ENCODE measurements at places on chromosomes 12 and 14.

- peak; percentile 24 for DNase-seq
Measured at GRCh38 chr12:60148109-60148508, 552.3 kb downstream of the SLC16A7 start.

DNA sequence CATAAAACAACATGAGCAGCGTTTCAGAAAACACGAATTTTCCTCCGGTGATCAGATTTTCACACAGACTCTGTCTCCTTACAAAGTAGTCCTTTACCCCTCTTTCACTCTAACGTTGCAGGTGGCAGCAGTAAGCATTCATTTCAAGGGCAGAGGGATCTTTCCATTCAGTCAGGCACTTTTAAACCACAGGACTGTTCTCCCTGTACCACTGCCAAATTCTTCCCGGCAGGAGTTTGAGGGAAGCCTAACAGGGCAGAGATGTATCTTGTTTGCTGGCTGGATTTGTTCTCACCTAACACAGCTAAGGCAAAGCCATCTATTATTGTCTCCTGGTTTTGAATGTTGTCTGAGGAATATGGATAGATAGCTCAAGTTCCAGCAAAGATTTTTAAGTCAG is 1187.3 kb upstream of the SEL1L start:
- peak; percentile 31 for DNase-seq

DNA sequence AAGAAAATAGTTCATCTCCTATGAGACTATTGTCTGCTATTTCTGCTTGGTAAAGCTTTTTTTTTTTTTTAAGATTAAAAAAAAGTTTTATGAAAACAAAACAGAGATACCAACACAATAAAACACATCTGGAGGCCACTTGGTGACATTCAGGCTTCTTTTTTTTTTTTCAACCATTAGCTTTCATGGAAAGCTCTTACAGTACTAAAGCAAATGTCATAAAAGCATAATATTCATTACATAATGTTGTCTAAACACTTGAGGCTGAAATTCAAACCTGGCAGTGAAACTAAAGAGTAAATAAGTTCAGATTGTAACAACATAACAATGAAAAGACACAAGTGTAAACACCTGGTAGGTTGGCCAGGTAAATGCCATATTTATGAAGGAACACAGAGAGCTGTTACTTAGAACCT is 14.7 kb downstream of the PRICKLE1 start:
- no peak for DNase-seq

DNA sequence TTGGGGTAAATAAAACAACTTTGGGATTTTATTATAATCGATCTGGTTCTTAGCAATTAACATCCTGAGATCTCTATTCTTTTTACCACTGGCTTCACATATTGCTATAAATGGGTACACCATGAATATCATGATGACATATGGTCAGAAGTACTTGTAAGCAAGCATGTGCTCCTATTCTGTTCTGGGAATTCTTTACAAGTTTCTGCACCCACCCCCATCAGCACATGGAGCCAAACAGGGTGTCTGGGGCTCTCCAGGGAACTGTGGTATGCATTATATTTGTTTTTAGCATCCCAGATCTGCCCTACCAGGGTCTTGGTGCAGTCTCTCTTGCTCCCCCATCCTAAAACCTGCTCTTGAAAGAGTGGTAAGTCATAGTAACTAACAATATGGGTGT is 31.3 kb downstream of the DMAC2L start:
- DNase-seq = no peak

Measured in H4 (cell line).